ENCODE measurements at places on chromosomes 1 and 21.

DNA sequence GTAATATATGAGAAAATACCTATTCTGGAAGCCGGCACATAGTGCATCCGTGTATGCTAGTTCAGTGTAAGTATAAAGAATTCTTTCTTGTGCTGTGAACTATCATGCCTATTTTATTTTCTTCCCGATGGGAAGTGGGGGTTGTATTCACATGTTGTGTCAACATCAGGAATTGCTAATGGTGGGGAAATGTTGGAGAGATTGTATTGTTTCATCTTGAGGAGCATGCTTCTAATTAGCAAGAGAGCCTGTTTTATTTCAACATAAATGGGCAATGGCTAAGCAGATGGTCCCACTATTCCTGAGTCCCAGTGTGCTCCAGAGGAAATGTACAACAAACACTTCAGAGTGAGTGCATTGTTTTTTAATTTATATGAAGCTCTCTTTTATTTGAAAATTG is 485.2 kb downstream of the PLPP3 start:
- H3K27ac ChIP-seq: no peak overlapping the region
- no peaks in the 10 kb centered on the region for H3K4me1 ChIP-seq
- H3K27me3 ChIP-seq: no peaks in the 10 kb centered on the region
- H3K36me3 ChIP-seq: no peaks in the 10 kb centered on the region

DNA sequence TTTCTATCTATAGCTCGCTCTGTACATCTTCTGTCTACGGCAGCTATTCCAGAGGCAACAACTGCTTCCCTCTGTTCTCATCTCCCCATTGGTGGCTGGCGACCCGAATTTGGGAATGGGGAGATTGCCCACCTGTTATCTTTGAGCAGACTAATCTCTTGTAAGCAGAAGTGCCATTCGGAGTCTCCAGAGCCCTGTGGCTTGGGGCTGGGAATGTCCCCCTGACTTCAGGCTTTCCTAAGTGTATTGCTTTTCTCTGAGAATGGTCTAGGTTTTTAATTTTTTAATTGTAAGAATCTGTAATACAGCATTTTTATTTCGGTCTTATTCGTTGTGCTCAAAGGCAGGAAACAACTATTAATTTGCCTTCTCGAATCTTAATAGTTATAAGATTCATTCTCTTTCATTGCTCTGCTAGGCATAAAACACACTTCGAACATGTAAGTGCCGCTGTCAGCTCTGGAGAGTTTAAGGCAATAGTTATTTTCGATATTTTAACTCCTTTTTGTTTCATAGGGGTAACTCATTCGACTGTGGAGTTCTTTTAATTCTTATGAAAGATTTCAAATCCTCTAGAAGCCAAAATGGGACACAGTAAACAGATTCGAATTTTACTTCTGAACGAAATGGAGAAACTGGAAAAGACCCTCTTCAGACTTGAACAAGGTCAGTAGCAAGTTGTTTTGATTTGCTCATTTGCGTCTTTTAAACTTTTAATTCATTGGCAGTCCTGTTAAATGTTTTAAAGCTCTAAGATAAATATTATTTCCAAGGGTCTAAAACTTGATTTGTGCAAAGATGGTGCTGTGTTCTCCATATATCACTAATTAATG is 514 bp downstream of the AGL start:
- H3K36me3 ChIP-seq: no peaks in the 10 kb centered on the region
- peaks cover 15% of the 10 kb centered on the region for H3K4me1 ChIP-seq
- DNase-seq: peak; percentile 18
- H3K27ac ChIP-seq: peak overlapping the region; percentile 82
- H3K27me3 ChIP-seq: no peaks in the 10 kb centered on the region

DNA sequence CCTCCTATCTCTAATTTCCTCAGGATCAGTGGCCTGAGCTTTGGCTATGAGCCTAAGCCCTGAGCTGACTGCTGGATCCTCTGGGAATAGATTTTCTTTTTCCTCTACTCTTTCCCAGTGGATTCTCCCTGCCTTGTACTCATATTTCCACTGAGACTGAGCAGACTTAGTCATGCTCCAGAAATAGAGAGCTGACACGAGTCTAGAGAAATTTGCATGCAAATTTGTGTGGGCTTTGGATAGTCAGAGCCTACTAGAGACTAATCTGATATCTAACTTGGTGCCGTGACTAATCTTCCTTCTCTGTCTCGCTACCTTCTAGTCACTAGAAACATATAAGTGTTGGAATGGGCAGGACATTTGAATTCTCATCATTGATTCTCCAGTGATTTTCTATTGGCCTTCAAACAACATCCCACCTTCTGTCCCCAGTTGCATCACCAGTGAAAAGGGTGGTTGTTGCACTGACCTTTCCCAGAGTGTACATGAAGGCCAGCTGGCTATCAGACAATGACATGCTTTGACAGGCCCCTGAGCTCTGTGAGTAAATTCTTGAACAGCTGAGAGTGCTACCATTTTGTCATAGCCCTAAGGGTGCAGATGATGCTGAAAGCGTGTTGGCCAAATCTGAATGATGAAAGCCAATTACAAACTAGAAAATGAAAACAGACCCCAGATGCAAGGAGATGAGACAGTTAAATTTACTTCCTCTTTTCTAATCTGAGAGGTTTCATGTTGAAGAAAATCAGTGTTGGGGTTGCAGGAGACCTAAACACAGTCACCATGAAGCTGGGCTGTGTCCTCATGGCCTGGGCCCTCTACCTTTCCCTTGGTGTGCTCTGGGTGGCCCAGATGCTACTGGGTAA is at the start of gene FCRLA:
FCRLA (plus strand) TSS at position 748 of the 866 bp plus-strand sequence; CDS start at position 784, 36 bp downstream.
- peaks cover 4% of the 10 kb centered on the region for H3K4me1 ChIP-seq
- no peak within 1 kb of the TSS for H3K27ac ChIP-seq
- H3K27me3 ChIP-seq: no peaks in the 10 kb centered on the region
- peak; percentile 64 for DNase-seq
- H3K36me3 ChIP-seq: no peaks in the 10 kb centered on the region

- H3K36me3 ChIP-seq: peaks cover 63% of the 10 kb centered on the region
- H3K27ac ChIP-seq: peak overlapping the region; percentile 66
- H3K27me3 ChIP-seq: no peaks in the 10 kb centered on the region
- peak; percentile 55 for DNase-seq
Observed at GRCh38 chr1:36351227-36351977, 28.0 kb upstream of the EVA1B start.

DNA sequence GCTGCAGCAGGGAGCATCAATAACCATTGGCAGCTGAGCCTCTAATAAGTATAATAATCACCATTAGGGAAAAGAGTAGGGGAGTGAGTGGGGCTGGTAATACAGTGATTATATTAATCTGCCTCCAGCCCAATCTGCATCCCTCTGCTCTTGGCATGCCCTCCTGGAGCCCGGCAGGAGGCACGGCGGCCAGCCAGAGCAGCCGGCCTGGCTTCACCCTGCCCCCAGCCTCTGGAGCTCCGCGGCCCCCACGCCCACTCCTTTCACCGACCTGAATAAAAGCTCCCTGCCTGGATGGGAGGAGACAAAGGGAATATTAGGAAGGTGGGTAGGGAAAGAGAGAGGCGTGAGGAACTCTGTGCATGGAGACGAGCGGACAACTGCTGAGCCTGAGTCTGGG is 28.3 kb downstream of the OPTC start:
- DNase-seq: peak; percentile 86
- H3K4me3 ChIP-seq: no peak overlapping the region
- peaks cover 34% of the 10 kb centered on the region for H3K4me1 ChIP-seq
- peak overlapping the region; percentile 12 for H3K27ac ChIP-seq

GRCh38 chr1:157274698-157275534 is 136.7 kb upstream of the ETV3 start:
- no peak overlapping the region for H3K27ac ChIP-seq
- H3K36me3 ChIP-seq: no peaks in the 10 kb centered on the region
- no peak overlapping the region for H3K4me3 ChIP-seq
- H3K4me1 ChIP-seq: no peaks in the 10 kb centered on the region
- peaks cover 61% of the 10 kb centered on the region for H3K27me3 ChIP-seq
